ENCODE measurements at places on chromosomes 11 and 22.

GRCh38 chr11:63996512-63996911, 10.3 kb downstream of the OTUB1 start:
- H3K36me3 ChIP-seq = peaks cover 4% of the 10 kb centered on the region
- DNase-seq = no peak
- no peak overlapping the region for H3K4me3 ChIP-seq
- H3K27me3 ChIP-seq = no peaks in the 10 kb centered on the region
- H3K27ac ChIP-seq = no peak overlapping the region
- no peaks in the 10 kb centered on the region for H3K4me1 ChIP-seq

- no peak overlapping the region for H3K4me3 ChIP-seq
- DNase-seq = peak; percentile 92
- no peaks in the 10 kb centered on the region for H3K27me3 ChIP-seq
- H3K27ac ChIP-seq = no peak overlapping the region
- H3K4me1 ChIP-seq = no peaks in the 10 kb centered on the region
Measured at GRCh38 chr11:70650075-70650909, 252.0 kb downstream of the CTTN start.

DNA sequence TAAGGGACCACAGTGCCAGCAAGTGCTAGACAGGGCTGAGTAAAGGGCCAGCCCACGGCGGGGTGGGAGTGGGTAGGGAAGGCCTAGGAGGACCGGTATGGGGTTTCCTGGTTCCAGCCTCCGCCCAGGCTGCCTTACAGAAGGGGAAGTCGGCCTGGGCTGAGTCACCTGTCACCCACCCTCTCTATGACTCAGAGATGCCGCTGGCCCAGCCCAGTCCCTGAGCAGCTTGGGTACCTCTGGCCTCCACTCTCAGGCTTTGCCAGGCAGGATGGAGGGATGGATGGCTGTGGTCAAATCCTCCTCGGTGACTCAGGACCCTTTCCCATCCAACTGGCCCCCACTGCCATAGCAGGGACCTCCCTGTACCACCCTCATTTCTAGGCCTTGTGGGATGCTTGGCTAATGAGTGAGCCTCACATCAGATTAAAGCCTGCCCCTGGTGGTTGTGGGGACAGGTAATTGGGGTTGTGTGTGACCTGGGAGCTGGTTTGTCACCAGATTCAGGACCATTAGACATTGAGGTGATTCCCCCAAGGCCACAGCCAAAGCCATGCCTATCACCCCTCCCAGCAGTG, 13.9 kb downstream of the SLC35E4 start:
- no peak overlapping the region for H3K4me3 ChIP-seq
- H3K36me3 ChIP-seq = no peaks in the 10 kb centered on the region
- DNase-seq = no peak
- H3K27me3 ChIP-seq = no peaks in the 10 kb centered on the region
- no peaks in the 10 kb centered on the region for H3K4me1 ChIP-seq

DNA sequence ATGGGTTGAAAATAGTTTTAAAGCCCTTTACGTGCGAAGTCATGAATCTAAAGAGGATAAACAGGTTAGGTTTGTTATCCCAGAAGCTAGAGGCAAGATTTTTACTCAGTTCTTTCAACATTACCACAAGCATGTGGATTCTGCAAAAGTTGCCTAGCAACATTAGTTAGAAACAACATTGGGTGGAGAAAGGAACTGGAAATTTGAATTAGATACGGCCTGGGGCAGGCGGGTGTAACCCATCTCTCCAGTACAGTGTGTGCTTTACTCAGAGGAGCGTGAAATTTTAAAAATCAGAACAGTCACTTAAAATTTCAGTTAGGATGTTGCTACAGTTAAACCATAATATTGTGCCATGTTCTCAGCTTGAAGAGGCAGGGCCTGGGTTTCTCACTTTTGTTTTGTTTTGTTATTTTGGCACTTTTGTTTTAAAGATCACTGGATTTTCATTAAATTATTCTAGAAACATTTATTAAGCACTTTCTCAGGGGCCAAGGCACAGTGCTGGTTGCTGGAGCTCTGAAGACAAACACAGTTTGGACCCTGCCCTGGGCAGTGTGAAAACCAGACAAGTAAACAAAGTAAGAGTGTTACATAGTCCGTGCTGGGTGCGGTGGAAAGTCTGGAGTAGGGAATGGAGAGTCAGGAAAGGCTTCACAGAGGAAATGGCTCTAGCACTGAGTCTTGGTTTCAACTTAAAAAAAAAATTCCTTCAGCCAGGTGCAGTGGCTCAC, 4.4 kb upstream of the WEE1 start:
- peak overlapping the region; percentile 100 for H3K27ac ChIP-seq
- peak overlapping the region; percentile 2 for H3K4me3 ChIP-seq
- no peaks in the 10 kb centered on the region for H3K36me3 ChIP-seq
- DNase-seq = peak; percentile 90
- peaks cover 66% of the 10 kb centered on the region for H3K4me1 ChIP-seq
- H3K27me3 ChIP-seq = no peaks in the 10 kb centered on the region

DNA sequence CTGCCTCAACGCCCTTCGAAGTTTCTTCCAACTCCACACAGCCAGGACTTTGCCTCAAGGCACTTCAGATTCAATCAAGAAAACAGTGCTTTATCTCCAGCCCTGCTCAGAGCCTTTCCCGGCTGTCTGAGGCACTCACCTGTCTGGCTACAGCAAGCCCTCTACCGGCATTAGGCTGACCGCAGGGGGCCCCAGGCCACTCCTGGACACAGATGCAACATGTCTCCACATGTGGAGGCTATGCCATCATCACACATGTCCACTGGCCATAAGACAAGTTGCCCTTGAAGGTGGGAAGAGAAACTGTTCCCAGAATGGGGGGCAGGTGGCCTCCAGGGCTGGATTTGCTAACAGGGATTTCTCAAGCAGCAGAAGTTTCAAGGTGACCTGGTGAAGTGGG, 10.0 kb downstream of the SCUBE1 start:
- H3K27me3 ChIP-seq = no peaks in the 10 kb centered on the region
- no peak overlapping the region for H3K4me3 ChIP-seq
- H3K36me3 ChIP-seq = no peaks in the 10 kb centered on the region
- no peak overlapping the region for H3K27ac ChIP-seq
- no peak for DNase-seq

- no peak overlapping the region for H3K4me3 ChIP-seq
- H3K27me3 ChIP-seq = no peaks in the 10 kb centered on the region
- no peak for DNase-seq
- H3K36me3 ChIP-seq = no peaks in the 10 kb centered on the region
- H3K4me1 ChIP-seq = 0 out of 2 replicates have a peak, but pooled peaks cover 4% of the 10 kb centered on the region
- H3K27ac ChIP-seq = no peak overlapping the region
Measured at GRCh38 chr22:37381489-37381888, 45.8 kb downstream of the ELFN2 start.

DNA sequence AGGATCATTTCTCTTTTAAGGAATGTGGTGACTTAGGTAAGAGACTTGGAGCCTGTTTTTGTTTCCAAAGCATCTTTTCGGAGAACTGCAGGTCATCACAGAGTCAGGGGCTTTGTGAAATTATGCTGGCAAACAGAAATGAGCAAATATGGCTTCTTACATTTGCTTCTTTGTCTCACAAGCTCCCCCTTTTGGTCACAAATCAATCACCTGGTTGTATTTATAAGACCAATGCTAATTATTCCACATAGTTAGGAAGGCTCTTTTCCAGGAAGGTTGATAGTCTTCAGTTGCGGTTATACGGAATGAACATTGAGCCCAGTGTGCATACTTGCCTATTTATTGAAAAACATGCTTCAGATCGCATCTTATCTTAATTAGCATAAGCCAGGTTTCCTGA, 34.6 kb upstream of the CEP126 start:
- H3K4me3 ChIP-seq = no peak overlapping the region
- H3K36me3 ChIP-seq = no peaks in the 10 kb centered on the region
- peak; percentile 42 for DNase-seq

DNA sequence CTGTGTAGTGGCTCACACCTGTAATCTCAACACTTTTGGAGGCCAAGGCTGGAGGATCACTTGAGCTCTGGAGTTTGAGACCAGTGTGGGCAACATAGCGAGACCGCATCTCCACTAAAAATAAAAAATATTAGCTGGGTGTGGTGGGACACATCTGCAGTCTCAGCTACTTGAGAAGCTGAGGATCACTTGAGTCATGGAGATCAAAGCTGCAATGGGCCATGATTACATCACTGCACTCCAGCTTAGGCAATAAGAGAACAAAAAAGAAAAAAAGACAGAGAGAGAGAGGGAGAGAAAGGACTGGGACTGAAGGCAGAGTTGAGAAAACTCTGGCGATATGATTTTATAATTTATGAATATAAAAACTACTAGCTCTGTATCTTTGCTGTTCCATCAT, 473.1 kb downstream of the LRRC4C start:
- H3K36me3 ChIP-seq = no peaks in the 10 kb centered on the region
- no peak overlapping the region for H3K4me3 ChIP-seq
- H3K27me3 ChIP-seq = no peaks in the 10 kb centered on the region
- H3K4me1 ChIP-seq = no peaks in the 10 kb centered on the region

DNA sequence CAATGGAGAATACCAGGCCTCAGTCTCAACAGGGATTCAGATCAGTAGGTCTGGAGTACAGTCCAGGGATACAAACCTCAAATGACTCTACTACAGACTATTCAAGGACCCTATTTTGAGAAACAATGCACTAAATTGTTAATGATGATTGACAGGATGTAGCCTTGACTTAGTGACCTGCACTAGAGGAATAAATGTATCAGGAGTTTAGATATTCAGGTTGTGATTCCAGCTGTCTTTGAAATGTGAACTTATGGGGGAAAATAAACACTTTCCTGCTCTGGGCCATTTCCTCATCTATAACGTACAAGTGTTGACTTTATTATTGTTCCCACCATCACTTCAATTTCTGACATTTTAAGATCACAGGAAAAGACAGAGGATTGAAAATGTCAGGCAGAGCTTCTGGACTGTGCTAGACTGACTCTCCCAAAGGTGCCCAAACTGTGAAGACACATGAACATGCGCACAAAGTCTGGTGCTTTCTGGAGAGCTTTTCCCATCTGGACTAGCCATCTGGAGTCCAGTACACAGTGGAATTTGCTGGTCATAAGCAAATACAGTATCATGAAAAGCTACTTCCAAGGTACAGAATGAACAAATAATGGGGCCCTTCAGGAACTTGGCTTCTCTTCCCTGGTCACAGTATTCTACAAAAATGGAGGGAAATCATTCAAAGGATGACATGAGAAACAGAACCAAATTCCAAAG, 110.4 kb downstream of the USP35 start:
- H3K36me3 ChIP-seq = no peaks in the 10 kb centered on the region
- H3K27ac ChIP-seq = no peak overlapping the region
- no peak overlapping the region for H3K4me3 ChIP-seq
- DNase-seq = no peak
- H3K27me3 ChIP-seq = no peaks in the 10 kb centered on the region

DNA sequence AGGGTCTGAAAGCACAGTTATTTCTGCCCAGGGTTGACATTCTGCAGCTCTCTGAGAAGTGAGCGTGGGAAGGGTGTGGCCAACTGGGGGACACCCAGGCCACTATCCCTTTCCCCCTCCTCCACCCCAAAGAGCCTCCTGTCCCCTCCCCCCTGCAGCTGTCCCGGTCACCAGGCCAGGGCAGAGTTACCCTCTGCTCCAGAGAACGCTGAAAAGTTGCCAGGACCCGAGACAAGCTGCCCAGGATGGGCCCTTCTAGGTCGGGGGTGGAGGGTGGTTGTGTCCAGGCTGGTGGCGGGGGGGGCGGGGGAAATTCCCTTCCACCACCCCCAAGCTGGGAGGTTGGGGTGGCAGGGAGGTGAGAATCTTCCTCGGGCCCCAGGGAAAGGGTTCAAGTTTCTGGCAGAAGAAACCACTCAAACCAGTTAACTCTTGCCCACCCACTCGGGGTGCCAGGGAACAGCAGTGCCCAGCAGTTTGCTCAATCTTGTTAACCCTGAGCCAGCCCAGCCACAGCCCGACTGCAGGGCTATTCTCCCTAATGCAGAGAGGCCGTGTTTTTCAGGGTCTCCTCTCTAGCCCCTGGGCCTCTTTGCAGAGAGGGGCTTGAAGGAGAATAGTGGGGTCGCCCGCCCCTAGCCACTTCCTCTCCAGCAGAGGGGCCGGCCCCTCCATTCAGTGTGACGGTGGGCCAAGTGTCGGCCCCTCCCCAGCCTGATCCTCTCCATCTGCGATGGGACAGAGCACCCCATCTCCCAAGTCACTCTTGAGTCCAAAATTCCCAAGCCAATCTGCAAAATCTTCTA, 697 bp downstream of the LGALS1 start:
- DNase-seq = no peak
- H3K4me3 ChIP-seq = peak overlapping the region; percentile 53
- H3K4me1 ChIP-seq = peaks cover 9% of the 10 kb centered on the region
- H3K36me3 ChIP-seq = no peaks in the 10 kb centered on the region
- no peaks in the 10 kb centered on the region for H3K27me3 ChIP-seq

DNA sequence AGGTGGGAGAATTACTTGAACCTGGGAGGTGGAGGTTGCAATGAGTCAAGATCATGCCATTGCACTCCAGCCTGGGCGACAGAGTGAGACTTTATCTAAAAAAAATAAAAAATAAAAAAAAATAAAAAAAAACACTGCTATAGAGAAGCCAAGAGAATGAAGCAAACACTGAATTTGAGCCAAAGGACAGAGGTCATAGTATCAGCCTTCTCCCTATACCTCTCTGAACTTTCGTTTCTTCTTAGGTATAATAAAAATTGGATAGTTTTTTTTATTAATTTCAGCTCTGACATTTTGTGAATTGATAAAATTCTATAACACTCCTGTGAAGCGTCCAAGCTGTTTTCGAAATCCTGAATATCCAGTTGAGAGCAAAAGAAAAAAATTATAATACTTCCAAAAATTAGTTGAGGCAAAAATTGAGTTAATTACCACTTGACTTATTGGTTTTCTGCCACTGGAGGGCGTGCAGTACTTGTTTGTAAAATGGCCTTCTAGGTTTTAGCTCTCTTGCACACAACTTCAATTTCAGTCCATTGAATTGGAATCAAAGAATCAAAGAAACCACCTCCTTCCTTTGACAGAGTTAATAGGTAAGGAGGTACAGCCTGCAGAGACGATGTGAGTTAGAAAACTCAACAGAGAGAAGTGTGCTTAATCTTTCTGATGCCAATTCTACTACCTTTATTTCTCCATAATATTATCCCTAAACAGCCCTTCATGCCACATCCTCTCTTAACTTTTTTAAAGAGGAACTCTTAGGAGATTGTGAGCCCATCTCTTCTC, 143.2 kb downstream of the BBOX1 start:
- H3K27ac ChIP-seq = no peak overlapping the region
- DNase-seq = peak; percentile 54
- peaks cover 26% of the 10 kb centered on the region for H3K4me1 ChIP-seq
- H3K4me3 ChIP-seq = no peak overlapping the region

- DNase-seq = no peak
- H3K36me3 ChIP-seq = no peaks in the 10 kb centered on the region
- no peak overlapping the region for H3K27ac ChIP-seq
- H3K4me1 ChIP-seq = peaks cover 31% of the 10 kb centered on the region
- no peak overlapping the region for H3K4me3 ChIP-seq
Measured at GRCh38 chr11:104623518-104623917, 274.7 kb downstream of the CASP12 start.
